ENCODE measurements at places on chromosomes 6 and 20. TPM values are rescaled to one million over a fixed set of nuclear protein-coding genes. Genes with fewer than 3 reads are reported as not detected.

GRCh38 chr6:140567466-140567865, 1193.0 kb upstream of the CITED2 start:
- no peak for DNase-seq

GRCh38 chr20:53819973-53820451, 226.4 kb upstream of the ZNF217 start:
- no peak for DNase-seq

- DNase-seq = no peak
These were observed 336.6 kb downstream of the PREX1 start for GRCh38 chr20:48490961-48491831.

DNA sequence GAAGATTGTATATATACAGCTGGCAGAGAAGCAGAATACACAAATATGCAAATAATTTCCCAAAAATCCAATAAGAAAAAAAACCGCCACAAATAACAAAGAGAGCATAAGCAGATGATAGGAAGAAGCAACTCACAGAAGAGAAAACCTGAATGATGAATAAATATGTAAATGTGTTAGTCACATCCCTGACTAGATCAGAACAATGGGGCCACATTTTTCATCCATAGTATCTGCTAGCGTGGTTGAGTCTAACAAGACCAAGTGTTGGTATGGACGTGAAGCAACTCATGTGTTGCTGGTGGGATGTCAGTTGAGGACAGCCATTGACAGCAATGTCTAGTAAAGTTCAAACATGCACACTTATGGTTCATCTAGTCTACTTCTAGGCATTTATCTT, 3.9 kb upstream of the SLC22A3 start:
- peak; percentile 80 for DNase-seq

DNA sequence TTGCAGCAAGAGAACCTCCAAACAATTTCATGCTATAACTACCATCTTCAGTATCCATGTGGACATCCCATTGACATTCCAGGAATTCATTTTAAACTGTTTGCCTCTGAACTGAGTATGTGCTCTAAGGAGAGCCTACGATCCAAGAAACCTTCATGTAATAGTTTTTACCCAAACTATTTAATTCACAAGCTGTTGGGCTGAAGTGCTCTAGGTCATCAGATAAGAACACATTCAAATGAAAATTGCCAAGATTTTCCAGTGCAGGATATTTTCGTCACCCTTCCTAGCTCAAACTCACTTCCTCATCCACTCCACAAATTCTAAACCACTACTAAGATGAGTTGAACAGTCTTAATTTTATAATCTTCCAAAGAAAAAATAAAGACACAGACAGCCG, 12.8 kb downstream of the RSPO3 start:
- no peak for DNase-seq

GRCh38 chr6:167523426-167523825, 198.5 kb downstream of the TTLL2 start:
- no peak for DNase-seq

Gene BTN1A1
- polyA plus RNA-seq = not detected

DNA sequence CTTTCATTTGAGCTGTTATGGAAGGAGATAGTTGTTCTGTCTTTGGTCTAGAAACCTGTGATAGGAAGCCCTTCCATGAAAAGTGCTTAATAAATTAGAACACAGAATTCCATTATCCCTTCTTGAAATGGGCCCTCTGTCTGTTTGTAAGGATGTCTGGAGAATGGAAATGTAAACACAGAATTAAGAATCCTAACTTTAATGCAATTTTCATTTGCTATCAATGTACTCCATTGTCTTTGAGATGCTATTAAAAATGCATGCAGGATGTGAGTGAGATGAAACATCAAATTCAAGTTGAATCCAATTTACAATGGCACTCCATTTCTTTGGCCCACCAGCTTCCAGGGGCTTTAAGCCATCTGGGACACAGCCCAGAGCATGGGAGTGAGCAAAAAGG, 13.9 kb upstream of the AARS2 start:
- DNase-seq = no peak

Gene LRRN4
- polyA plus RNA-seq = 1.5 TPM

DNA sequence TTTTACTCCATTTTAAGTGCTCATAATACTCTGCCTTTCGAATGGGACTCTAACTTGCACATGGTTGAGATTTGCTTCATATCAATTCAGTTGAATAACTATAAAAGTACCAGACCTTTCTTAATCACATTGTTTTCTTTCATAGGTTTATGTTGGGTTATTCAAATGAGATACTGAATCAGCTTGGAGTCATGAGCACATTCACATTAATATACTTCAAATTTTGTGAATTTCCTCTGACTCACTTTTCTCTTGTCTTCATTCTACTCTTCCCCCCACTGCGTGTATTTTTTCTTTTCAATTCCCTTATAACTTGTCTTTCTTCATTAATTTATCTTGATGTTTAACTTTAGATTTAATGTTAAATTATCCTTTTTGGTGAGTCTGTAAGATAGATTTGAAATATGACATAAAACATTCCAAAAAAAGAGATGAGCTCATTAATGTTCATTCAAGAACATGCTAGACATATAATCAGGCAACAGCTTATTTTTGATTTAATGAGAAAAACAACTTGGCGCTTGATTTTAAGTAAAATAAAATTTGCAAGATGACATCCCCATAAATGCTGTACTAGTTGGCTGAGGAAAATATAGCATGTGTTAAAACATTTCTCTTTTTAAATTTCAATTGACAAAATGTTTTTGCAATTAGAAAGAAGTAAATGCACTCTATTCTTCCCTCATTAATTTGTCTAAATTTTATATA, 736.0 kb downstream of the CD109 start:
- peak; percentile 63 for DNase-seq

DNA sequence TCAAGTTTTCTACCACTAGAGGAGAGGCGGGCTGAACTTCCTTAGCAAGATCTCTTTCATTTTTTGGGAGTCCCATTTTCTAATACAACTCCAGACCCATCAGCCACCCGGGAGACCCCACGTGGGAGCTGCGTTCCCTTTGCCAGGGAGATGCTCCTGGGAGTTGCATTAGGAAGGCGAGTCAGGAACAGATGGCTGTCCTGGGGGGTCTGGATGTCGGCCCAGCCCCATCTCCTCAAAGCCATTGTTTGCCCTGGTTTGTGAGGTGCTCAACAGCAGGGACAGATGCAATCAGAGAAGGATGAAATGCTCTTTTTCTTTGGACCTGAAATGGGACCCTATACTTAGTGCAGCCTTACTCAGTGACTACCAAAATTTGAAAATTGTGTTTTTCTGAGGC, 39.4 kb downstream of the CARMIL1 start:
- no peak for DNase-seq

DNA sequence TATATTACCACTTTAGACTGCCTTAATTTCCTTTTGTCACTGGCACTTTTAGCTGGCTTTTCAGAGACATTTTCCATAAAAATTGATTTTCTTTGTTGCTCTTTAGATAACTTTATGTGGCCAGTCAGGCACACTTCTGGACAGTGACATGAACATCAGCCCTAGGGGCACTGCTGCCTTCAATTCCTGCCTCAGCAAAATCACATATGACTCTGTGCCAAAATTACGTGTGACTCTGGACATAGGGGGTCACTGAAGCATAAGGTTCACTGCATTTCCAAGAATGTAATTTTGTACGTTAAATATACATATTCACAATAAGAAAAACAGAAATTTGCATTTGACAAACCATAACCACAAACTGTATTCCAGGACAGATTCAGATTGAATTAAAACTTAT, 66.5 kb downstream of the ESF1 start:
- DNase-seq = no peak

- DNase-seq = no peak
These were observed 26.1 kb upstream of the ZNF831 start for GRCh38 chr20:59137532-59137931.

Gene SLC44A4
- 0.16 TPM for polyA plus RNA-seq

DNA sequence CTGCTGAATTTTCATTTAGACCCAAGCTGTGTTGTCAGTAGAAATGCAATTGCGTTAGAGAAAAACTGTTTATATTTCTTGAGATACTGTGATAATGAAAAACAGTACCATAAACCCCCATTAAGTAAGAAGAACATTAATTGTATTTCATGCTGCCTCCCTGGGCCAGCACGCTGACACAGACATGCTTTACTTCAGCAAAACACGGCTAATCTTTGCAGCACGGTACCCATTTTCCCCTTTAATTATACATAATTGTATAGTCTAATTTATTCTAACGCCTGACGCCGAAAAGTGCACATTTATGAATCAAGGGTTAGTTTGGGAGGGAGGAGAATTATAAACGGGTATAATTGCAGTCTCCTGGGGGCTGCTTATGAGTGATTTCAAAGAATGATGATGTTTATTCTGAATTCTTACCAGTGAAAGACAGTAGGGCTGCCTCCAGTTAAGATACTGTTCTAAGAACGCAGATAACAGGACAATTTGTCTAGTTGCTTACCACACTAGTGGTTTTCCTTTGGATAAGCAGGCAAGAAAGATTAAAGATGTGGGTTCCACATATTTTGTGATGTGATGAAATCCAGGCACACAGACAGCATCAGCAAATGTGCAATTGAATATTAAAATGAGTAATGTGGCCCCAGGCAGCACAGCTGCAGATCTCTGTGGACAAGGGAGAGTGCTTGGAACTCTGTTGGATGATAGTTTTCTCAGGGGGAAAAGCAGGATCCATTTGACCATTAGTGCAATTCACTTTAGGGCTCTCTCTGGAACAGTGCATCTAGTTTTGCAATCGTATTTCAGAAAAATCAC, 4.7 kb upstream of the SULF2 start:
- peak; percentile 91 for DNase-seq

DNA sequence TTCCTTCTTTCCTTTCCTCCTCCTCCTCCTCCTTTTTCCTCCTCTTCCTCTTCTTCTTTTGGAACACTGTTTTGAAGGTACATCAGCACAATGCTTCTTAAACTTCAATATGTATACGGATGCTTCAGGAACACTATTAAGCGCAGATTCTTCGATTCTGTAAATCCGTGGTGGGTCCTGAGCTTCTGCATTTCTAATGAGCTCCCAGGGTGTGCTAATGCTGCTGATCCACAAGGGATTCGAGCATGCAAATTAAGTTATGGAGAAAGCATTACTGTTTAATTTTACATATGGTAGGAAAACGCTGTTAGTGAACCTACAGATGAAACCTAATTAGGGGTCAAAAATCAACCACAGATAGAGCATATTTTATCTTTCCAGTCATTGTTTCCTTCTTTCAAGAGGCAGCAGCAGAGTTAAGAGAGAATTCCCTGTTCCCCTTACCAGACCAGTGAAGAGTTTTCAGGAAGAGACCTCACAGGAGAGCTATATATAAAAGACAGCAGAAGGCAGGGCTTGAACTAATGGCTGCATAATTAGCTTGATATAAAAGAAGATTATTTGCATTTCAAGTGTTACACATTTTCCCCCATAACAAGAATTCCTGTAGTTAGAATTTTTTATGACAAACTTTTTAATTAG, 47.2 kb downstream of the KIF13A start:
- no peak for DNase-seq

DNA sequence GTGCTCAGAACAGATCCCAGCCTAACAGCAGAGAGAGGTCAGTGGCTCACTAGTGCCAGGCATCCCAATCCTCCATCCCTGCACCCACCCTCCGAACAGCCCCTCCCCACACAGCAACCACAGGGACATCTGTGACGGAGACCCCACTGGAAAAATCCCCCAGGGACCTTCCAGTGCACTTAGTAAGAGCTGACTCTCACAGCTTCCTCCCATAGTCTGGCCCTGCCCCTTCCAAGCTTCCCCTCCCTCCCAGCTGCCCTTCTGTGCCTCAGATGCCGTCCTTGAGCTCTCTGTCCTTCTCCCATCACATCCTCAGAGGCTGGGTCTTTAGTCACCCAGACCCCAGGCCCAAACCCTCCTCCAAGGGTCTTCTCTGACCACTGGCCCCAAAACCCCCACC, 9.7 kb upstream of the THBS2 start:
- DNase-seq = no peak

DNA sequence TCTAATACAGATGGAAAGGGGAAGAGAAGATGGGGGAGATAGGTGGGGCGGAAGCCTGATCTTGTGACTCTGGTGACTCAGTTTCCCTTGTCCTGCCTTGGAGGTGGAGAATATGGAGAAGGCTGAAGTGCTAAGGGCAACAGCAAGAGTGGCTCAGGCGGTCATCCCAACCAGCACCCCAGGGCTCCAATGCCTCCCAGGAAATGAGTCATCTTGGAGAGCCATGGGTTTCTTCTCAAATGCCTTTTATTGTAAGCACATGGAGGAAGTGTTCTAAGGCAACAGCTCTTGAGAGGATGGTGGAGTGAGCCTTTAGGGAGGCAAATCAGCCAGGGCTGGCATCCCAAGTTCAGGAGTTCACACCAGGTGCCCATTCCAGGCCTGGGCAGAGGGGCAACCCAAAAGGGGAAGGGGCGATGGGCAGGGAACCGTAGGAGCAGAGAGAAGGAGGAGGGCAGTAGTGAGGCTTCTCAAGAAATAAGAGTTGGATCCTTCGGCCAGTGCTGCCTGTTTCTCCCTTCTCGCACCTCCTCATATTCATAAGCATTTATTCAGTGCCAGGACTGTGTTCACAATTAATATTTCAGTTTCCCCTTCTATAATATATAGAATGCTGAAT, 13.2 kb upstream of the AHCY start:
- DNase-seq = peak; percentile 54

GRCh38 chr6:21193790-21194475, 399.6 kb upstream of the SOX4 start:
- DNase-seq = no peak
